ENCODE measurements at places on chromosomes 12 and 14.

DNA sequence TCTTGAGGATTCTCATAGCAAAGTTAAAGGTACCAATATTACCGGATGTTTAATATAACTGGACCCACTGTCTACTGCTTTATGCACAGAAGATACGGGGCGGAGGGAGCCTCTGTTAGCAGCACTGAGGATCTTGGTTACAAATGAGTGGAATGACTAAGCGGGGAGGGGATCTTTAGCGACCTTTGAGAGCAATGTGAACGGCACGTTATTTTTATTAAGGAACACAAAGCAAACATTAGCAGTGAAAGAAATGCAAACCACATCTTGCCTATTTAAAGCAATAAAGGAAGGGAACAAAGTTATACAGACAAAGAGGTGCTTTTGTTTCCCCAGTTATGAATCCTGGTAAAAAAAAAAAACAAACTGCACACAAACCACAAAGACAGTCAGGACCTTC is 27.1 kb upstream of the PRMT8 start:
- peak; percentile 24 for DNase-seq

DNA sequence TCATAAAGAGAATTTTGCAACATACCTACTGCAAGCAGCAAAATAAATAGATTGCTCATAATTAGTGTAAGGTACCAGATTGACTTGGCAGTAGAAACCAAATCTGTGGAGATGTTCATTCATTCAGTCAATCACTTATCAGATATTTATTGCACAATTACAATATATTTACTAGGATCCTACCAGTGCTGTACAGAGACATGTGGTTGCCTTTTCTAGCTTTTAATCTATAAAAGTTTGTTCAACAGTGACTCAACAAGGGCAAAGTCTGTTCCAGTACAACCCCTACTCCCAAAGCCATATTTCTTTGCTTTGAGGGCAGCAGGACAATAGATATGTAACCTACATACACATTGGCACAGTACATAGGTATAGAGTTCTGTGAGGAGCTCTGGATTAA is 27.3 kb downstream of the ABCD2 start:
- no peak for DNase-seq

- no peak for DNase-seq
These were observed 132.6 kb downstream of the TMEM132D start for GRCh38 chr12:129771238-129771637.

- DNase-seq, result no peak
These were observed 202.2 kb downstream of the TTC7B start for GRCh38 chr14:90613997-90614396.

- DNase-seq, result peak; percentile 17
These were observed 530 bp downstream of the APAF1 start for GRCh38 chr12:98645572-98646067.

- peak; percentile 35 for DNase-seq
These were observed 414 bp upstream of the CDK17 start for GRCh38 chr12:96400631-96401075.

- DNase-seq, result peak; percentile 45
These were observed 9.2 kb downstream of the PRPH start for GRCh38 chr12:49304161-49304560.

DNA sequence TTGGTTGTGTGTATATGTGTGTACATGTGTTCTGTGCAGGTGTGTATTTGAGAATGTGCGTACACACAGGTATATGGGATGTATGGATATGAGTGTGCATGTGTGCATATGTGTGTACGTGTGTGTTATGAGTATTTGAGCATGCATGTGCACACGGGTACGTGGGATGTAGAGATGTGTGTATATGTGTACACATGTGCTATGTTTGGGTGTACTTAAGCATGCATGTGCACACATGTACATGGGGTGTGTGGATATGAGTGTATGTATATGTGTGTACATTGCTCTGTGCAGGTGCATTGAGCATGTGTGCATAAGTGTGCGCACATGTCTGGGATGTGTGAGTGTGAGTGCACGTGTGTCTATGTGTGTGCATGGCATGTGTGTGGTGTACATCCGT is 34.3 kb upstream of the SFSWAP start:
- no peak for DNase-seq

DNA sequence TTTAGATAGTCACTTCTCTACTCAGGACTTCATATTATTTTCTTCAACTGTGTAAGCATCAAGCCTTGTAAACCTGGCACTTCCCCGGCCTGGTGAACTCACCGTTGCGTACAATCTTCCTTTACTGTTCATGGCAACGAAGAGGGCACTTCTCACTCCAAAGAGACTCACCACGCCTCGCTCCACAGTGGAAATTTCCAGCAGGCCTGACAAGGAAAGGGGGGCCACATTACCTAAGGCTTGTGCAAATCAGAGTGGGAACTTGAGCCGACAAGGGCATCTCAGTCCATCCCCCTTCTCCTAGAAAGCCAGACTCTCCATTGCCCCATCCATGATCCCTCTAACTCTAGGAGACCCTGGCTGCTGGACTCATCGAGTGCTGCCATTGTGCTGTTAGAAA is 1.6 kb downstream of the FGF6 start:
- no peak for DNase-seq

GRCh38 chr12:106753526-106753925 is 21.0 kb upstream of the RIC8B start:
- DNase-seq, result no peak

DNA sequence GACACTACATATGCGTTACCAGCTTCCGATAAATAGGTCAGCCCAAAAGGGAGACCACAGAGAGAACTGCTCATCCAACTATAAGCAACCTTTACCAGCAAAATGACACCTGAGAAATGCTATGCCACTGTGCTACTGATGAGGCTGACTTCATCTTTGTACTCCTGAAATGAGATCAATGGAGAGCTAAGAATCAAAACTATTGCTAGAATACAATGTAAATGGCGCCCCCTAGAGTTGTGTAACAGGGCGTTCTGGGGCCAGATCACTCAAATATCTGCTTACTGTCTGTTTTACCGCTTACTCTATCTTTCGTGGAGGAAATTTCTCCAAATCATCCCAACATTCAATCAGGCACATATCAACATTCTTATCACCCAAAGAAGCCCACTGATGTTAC is 4.6 kb downstream of the ZNF384 start:
- peak; percentile 30 for DNase-seq

- no peak for DNase-seq
These were observed 233.2 kb downstream of the DACT1 start for GRCh38 chr14:58870961-58871360.

DNA sequence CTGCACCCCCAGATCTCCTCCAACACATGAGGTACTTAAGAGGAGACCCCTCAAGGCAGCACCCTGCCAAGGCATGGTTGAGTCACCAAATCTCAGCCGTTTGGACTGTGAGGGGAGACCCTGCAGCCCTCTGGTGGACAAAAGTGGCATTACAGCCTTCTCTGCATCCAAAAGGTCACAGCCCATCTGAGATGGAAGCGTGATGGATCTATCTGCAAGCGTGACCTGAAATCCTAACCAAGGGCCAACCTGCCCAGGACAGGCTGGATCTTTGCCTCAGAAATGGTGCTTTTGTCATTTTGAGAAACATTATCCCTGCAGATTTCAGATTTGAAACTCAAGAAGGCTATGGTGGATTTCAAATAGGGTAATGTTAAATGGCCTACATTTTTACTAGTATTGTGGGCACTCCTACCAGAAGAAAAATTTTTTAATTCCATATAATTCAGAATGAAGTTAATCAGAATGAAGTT is 23.7 kb upstream of the DHRS4 start:
- peak; percentile 75 for DNase-seq

- peak; percentile 39 for DNase-seq
These were observed 6.7 kb downstream of the CDKN1B start for GRCh38 chr12:12723681-12724420.

DNA sequence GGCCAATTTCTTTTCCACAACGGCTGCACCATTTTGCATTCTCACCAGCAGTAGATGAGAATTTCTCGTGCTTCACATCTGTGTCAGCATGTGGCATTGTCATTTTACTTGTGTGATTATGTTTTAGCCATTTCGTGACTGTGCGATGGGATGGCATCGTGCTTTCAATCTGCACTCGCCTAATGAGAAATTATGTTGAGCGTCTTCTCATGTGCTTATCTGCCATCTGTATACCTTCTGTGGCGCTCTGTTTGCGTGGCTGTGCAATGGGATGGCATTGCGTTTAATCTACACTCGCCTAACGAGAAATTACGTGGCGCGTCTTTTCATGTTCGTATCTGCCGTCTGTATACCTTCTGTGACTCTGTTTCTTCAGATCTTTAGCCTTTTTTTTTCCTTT is 14.9 kb upstream of the GPR132 start:
- DNase-seq, result no peak

- DNase-seq, result peak; percentile 69
These were observed 30.3 kb downstream of the SSH1 start for GRCh38 chr12:108826807-108827721.

DNA sequence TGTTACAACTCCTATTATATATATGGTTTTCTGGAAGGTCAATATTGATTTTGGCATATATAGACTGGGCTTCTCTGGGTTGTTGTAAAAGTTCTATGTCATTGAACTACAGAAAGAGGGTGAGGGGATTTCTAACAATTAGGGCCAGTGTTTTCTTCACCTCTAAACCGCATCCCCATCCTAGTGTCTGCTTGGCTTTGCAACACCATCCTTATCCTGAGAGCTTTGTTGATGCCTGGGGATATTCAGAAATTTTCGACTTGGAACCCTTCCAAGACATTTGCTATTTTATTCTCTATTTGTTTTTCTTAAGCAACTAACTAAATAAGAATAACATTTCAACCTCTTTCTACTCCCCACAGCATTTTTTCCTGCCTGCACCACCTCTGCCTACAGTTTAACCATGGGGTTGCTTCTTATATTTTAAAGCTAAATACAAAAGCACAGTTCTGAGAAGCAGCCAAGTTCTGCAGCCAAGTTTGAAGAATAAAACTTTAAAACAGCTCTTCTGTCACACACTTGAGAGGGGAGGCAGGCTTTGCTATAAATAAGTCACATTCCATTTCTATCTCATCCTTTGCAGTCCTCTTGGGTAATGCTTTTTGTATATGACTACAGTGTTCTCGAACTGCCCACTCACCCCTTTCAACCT is 53.4 kb downstream of the RGS6 start:
- no peak for DNase-seq

DNA sequence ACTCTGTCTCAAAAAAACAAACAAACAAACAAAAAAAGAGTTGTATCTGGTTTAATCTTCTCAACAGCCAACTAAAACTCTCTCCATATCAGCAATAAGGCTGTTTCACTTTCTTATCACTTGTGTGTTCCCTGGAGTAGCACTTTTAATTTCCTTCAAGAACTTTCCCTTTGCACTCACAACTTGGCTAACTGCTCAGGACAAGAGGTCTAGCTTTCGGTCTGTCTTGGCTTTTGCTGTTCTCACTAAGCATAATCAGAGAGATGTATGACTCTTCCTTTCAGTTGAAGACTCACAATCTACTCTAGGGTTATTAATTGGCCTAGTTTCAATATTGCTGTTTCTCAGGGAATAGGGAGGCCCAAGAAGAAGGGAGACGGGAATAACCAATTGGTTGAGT is 12.3 kb downstream of the NEMP1 start:
- no peak for DNase-seq

GRCh38 chr14:21454843-21455544 is 929 bp downstream of the CHD8 start:
- DNase-seq, result no peak

- DNase-seq, result no peak
These were observed 12.2 kb downstream of the FAIM2 start for GRCh38 chr12:49891476-49891875.

GRCh38 chr12:47184813-47185212 is 105.1 kb upstream of the AMIGO2 start:
- DNase-seq, result no peak

GRCh38 chr12:43836475-43836989 is 651 bp downstream of the TMEM117 start:
- DNase-seq, result peak; percentile 22

DNA sequence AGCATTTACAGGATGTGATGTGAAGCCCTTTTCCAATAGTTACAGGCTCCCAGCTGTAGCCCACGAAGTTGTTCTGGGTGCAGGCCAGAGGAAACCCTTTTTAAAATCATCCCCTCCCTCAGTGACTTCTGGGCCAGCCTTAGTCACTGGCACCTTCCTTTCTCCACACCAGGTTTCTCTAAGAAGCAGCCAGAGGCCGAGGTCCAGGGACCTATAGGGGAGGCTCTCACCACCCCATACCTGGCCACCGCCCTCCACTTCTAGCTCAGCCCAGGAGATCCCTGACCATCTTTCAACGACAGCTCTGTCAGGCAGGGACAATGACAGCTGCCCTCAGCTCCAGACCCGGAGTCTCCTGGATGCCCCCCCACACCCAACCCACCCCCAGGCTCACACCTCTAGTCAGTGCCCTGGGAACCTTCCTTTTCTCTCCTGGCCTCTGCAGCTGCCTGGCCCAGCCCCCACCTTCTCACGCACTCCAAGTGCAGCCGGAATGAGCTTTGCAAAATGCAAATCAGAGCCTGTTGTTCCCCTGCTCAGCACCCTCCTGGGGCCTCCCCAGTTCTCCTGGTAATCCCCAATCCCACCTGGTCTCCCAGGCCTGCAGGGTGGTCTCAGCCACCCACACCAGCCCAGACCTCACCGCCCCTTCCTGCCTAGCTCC is 46.7 kb downstream of the TESC start:
- DNase-seq, result no peak

- no peak for DNase-seq
These were observed 24.5 kb downstream of the GPRC5D start for GRCh38 chr12:12927211-12928079.

Measured in fibroblast of skin of back (primary cell).